ENCODE measurements at places on chromosomes 3 and 15. TPM values are rescaled to one million over a fixed set of nuclear protein-coding genes. Genes with fewer than 3 reads are reported as not detected.

- peak; percentile 57 for DNase-seq
Measured at GRCh38 chr3:42961633-42962032, 17.5 kb upstream of the GASK1A start.

- DNase-seq, result no peak
Measured at GRCh38 chr15:74643665-74644204, 28.1 kb downstream of the CLK3 start.

GRCh38 chr3:66488492-66488891 lies 12.3 kb downstream of the LRIG1 start:
- no peak for DNase-seq

GRCh38 chr3:128573707-128574162 lies 76.9 kb downstream of the RPN1 start:
- DNase-seq, result no peak

DNA sequence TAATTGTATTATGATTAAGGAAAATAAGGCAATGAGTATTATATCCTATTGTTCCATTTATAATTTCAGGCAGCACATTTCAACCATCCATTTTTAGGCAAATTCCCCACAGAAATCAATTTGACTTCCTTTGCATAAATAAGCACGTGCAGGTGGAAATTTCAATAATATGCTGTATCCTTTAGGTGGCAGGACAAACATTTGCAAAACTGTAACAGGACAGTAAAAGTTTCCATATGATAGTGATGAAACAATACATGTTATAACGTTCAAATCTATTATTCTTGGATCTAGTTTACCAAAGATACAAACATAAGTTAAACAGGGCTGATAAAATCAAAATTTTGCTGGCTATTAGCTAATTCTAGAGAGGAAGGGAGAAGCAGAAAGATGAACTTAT lies 8.5 kb downstream of the UACA start:
- no peak for DNase-seq

GRCh38 chr3:29534006-29534405 lies 253.1 kb downstream of the RBMS3 start:
- DNase-seq, result no peak

GRCh38 chr15:80350941-80351610 lies 53.1 kb upstream of the ARNT2 start:
- DNase-seq, result no peak

DNA sequence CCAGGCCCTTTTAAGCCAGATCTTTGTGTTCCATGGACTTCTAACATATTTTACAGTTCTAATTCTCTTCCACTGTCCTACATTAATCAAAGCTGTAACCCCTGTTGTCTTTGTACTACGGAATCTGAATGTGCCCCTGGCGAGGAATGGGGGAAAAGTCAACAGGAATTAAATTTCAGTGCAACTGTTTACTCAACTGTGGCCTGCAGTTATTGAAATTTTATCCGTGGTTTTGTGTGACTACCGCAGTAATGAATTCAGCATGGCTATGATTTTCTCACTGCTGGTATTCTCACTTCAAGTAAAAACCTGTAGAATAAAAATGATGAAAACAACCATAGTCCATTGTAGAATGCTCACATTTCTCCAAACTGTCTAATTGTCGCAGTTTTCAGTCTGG lies 388.0 kb downstream of the FOXP1 start:
- peak; percentile 61 for DNase-seq

- DNase-seq, result no peak
Measured at GRCh38 chr3:172204716-172205115, 165.3 kb downstream of the FNDC3B start.

Gene PRR20G
- total RNA-seq, result not detected

Gene IQSEC1
- total RNA-seq, result 19.9 TPM

Gene ILDR1
- not detected for total RNA-seq

All from fibroblast of villous mesenchyme (primary cell).